HuH-7 (cell line): ENCODE measurements at places on chromosomes 1 and 21.

DNA sequence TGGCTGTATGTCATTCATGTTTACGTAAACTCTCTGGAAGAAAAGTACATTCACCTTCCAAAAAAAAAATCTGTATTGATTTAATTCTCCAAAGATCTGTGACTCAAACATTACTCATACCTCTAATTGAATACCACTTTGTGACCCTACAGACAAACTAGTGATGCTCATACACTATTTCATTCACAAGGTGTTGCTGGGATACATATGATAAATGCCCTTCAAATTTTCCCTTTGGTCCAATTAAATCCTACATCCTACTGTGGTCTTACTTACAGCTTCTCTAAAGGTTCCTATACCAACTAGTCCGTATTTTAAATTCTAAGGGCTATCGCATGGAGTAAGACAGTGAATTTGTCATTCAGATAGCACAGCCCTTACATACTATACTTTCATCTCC lies 26.8 kb upstream of the CADM3 start:
- no peak for DNase-seq

DNA sequence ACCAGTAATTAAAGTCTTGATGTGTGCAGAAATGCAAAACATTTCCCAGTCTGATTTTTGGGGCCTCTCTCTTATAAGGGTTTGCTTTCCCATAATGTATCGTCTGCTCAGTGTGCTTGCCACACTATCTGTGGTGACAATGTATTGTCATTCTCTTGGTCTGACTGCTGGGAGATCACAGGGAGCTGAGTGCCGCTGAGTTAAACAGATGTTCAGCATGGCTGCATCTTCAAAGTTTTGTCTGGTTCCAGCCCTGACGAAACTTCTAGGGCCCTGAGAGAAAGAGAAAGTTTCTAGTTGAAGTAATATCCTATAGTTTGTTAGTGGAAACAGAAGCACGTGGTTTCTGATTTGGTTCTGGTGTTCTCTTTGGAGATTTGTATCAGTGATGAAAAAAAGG lies 42.6 kb downstream of the DNM3 start:
- DNase-seq, result no peak

- no peak for DNase-seq
These were observed 15.3 kb downstream of the MASP2 start for GRCh38 chr1:11031624-11032262.

DNA sequence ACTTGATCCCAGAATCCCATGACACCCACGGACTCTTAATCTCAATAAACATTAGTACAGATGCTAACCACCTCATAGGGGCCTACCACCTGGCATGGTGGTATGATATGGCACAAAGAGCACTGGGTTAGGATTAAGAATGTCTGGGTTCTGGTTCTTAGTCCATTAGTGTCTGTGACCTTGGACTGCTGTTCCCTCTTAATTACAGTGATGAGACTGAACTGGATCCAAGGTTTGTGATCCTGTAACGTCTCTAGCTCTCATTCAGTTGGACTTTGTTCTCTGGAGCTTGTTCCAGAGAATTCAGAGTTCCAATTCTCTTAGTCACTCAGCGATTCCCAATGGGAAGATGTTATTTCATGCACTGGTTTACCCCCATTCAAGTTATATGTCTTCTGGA lies 23.6 kb upstream of the PIGC start:
- DNase-seq, result no peak

DNA sequence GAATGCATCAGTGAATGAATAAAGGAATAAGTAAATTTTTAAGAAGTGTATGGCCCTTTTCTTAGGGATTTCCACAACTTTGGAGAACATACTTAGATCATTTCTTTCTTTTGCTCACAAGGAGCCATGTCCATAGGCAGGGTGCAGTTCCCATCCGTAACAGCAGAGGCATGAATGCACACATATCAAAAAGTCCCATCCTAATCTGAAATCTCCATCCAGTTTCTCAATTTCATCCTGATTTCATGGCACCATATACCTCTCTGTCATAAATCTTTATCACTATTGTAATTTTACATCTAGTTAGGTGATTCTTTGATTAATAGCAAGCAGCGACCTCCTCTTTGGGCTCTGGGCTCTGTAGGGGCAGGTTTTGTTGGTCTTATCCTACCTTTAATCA lies 359.2 kb downstream of the RRAGC start:
- no peak for DNase-seq

GRCh38 chr1:153356392-153357075 lies 1.1 kb upstream of the S100A9 start:
- DNase-seq, result no peak

- no peak for DNase-seq
These were observed 129.0 kb downstream of the APP start for GRCh38 chr21:26041431-26042180.

DNA sequence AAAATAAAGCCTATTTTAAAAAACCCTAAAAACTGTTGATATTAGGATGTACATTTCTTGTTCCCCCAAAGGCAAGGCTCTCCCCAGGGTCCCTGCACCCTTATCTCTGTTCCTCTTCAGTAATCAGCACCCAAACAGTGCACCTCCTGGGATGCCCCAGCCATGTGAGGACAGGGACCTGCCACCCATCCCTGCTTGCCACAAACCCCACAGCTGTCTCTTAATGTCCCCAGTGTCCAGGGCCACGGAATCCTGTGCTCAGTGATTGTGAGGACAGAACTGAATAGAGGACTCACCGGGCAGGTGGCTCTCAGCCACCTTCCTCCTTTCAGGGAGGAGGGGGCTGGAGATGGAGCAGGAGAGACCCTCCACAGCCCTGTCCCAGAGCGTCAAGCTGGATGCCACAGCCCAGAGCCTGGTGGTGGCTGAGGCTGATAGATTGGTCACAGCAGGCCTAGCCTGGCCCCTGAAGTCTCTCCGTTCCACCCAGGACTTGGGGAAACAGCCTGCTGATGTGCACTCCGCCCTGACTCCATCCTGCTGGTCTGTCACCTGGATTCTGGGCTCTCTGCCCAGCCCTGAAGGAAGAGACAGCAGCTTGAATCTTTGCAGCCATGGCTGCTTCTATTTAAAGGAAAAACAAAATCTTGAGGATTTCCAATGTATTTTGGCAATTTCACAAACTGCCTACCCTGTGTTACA lies 23.1 kb downstream of the RNF187 start:
- DNase-seq, result no peak

- DNase-seq, result no peak
These were observed 200.8 kb upstream of the VAMP3 start for GRCh38 chr1:7570311-7570710.

DNA sequence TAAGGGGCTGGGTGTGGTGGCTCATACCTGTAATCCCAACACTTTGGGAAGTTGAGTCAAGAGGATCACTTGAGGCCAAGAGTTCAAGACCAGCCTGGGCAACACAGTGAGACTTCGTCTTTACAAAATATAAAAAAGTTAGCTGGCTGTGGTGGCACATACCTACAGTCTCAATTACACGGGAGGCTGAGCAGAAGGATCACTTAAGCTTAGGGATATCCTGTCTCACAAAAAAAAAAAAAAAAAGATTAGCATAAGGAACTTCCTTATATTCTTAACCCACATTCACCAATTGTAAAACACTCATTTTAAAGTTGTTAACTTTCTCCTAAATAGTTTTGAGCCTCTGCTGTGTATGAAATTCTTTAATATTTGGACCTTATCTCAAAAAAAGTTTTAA lies 53.1 kb downstream of the ABCD3 start:
- no peak for DNase-seq

DNA sequence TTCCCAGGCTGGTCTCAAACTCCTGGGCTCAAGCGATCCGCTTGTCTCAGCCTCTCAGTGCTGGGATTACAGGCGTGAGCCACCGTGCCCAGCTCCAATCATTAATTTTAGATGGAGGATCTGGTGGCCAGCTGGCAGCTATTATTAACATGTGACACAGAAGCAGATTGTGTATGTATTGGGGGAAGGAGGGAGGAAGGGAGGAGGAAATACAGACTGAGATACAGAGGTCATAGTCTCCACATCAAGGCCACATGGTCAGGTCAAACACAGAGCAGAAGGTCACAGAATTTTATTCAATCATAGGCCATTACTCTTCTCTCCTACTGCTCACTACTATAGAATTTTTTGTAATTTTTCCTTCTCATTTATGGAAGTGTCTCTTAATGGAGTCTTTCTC lies 57.9 kb upstream of the ADORA3 start:
- DNase-seq, result no peak

DNA sequence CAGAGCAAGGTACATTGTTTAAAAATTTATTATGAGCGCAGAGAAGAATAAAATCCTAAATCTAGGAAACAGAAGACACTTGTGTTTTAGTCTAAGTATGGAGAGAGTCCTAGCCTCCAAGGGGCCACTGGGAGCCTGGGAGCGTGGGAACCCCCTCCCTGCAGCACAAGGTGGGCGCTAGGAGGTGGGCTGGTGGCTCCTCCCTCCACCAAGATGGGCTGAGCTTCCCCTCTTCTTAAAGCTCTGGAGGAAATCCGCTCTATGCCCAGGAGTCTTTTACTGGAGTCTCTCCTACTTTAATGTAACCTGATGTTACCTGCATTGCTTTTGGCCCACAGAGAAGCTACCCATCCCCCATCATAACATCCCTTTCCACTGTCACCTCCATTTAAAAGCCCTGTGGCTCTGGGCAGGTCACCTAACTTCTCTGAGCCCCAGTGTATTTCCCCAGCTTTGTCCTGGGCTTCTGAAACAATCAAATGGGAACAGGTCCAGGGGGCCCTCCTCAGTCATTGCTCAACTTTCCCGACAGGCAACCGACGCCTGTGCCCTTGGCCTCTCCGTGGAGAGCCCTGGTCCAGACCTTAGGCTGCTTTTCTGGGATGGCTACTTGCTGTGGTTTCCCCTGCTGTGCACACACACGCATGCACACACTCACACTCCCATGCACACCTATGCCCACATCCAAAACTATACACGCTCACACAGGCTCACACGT lies 181.5 kb downstream of the NPHP4 start:
- DNase-seq, result no peak

- DNase-seq, result no peak
These were observed 63.6 kb downstream of the EPHB2 start for GRCh38 chr1:22773981-22774832.

DNA sequence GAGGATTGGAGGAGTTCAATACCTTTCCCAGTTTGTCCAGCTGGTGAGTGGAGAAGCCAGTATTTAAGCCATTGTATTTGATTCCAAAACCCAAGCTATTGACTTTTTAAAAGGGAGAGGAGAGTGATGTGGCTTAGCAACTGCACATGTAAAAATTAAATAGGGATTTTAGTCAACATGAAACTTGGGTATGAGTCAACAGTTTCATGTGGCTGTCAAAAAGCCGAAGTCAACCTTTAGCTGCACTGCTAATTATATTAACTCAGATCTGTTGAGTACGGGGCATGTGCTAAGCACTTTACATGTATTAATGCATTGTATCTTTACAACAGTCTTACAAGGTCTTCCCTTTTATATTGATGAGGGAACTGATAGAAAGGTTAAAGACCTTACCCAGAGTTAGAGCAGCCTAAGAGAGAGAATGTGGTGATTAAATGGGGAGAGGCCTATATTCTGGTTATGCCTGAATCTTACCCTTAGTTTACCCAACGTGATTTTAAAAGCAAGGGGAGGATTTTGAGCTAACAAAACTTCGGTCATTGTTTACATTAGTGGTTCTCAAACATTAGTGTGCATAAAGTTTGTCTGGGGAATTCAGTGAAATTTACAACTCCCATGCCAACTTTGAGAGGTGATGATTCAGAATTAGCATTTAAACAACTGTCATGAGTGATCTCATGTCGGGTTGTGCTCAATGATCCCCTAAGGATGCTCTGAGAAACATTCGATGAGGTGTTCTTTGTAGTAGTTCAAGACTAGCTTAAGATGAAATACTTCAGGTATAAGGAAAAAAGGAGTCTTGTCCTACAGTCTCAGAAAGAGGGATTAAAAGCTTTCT lies 6.9 kb upstream of the SLC35F3 start:
- DNase-seq, result no peak

GRCh38 chr21:38261851-38262250 lies 5.1 kb downstream of the KCNJ15 start:
- no peak for DNase-seq

DNA sequence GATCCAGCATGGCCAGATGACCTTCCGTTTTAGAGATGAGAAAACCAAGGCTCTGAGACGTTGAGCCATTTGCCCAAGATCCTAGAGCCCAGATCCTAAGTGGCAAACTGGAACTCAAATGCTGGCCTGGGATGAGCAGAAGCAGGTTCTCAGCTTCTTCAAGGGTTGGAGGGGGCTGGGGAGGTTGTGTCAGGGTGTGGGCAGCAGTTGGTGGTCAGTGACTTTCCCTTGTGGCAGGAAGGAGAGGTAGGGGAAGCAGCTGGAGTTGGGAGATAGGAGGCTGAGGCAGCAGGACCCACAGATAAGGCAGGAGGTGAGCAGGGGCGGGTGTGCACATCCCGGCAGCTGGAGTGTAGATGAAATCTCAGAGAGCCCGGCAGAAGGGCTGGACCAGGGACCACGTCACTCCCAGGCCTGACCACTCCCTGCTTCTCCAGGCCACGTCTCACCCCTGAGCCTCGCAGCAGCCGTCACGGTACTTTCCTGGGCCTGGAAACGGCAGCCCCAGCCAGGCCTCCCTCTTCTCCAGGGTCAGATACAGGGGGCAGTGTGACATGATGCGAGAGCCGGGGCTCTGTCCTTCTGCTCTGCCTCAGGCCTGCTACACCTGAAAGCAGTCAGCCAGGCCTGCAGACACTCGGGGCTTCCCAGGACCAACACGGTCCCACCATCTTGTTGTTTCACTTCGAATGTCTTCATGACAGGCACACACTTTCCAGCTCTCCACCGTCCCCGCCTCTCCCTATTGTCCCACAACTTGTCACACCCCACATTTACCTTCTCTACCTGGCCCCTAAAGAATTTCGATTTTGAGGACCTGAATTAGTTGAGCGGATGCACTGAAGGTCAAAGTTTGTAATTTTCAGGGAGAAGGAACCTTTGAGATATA lies 11.5 kb upstream of the LAPTM5 start:
- no peak for DNase-seq

DNA sequence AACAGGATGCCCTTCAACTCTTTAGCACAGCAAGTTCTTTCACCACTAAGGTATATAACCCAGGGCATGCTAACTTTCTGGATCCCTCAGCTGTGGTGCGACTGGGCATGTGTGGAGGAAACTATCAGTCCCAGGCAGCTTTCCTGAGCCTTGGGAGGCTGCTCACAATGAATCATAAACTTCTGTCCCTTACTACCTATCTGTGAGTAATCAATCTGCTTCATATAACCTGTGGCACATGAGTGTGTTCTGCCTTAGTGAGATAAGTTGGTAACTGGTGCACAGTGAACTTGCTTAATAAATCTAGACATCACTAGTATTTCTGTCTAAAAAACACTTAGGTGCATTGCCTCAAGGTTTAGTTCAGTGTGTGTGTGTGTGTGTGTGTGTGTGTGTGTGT lies 158.0 kb downstream of the GPATCH2 start:
- no peak for DNase-seq

DNA sequence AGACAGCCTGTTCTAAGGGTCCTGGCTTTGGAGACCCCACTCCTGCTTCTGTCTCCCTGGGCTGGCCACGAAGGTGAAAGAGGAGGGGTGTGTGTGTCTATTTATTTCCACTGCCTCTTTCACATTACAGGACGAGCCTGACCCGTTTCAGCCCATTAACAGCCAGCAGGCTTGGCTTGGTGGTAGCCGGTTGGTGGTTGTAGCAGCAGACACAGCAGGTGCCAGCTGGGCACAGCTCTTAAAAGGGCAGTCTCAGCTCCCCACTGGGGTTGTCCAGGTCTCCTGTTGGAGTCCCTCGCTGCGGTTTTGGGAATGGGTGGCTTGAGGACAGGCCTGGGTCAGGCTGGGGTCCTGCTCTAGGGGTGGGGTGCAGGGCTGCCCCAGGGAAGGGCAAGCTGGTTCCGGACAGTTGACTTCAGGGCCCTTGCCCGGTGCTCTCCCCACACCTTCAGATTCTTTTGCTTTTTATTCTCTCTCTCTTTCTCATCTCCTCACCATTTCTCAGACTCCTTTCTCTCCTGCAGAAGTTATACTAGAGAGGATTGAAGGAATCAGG lies 84.6 kb downstream of the ACTL8 start:
- DNase-seq, result no peak
